ENCODE measurements at places on chromosomes 11 and 22. TPM values are rescaled to one million over a fixed set of nuclear protein-coding genes. Genes with fewer than 3 reads are reported as not detected.

SEPTIN3 gene
- 1.9 TPM for total RNA-seq

OR4C3 gene
- not detected for total RNA-seq

JOSD1 gene
- total RNA-seq: 71.7 TPM

GSTT2 gene
- total RNA-seq: not detected

DERL3 gene
- total RNA-seq: 12.0 TPM

LBHD1 gene
- total RNA-seq: 28.9 TPM

MCM5 gene
- total RNA-seq: 139 TPM

CHRM1 gene
- total RNA-seq: not detected

GTSE1 gene
- 63.6 TPM for total RNA-seq

BBS1 gene
- 16.2 TPM for total RNA-seq

CCND1 gene
- total RNA-seq: 0.60 TPM

TRIM29 gene
- not detected for total RNA-seq

KCNK7 gene
- 1.0 TPM for total RNA-seq

MSANTD2 gene
- 11.4 TPM for total RNA-seq

CD3E gene
- total RNA-seq: 618 TPM

APOL4 gene
- total RNA-seq: 1.2 TPM

DSCAML1 gene
- not detected for total RNA-seq

OR8A1 gene
- not detected for total RNA-seq

CRYBB3 gene
- not detected for total RNA-seq

KDELR3 gene
- 0.72 TPM for total RNA-seq

OR10D3 gene
- total RNA-seq: not detected

MMP7 gene
- total RNA-seq: not detected

C22orf15 gene
- total RNA-seq: 2.2 TPM

MRPL40 gene
- total RNA-seq: 22.6 TPM

SHISAL1 gene
- total RNA-seq: not detected

ADAMTS15 gene
- not detected for total RNA-seq

SAA4 gene
- total RNA-seq: not detected

BAD gene
- total RNA-seq: 33.7 TPM

TSPAN18 gene
- total RNA-seq: 66.7 TPM

HPX gene
- not detected for total RNA-seq

RBMXL2 gene
- not detected for total RNA-seq

OR8G1 gene
- not detected for total RNA-seq

Measured in activated naive CD4-positive, alpha-beta T cell treated with anti-CD3 and anti-CD28 coated beads, Interleukin-2, amount 10 ng/mL, durations not matched to agents 5 hours and 36 hours (primary cell).